ENCODE measurements at places on chromosomes 7 and 10. TPM values are rescaled to one million over a fixed set of nuclear protein-coding genes. Genes with fewer than 3 reads are reported as not detected.

ZFYVE27 gene
- 24.3 TPM for total RNA-seq

C10orf105 gene
- total RNA-seq = under 0.01 TPM

LRRD1 gene
- not detected for total RNA-seq

FKBP9 gene
- total RNA-seq = 215 TPM

USP6NL gene
- 12.5 TPM for total RNA-seq
